ENCODE measurements at places on chromosomes 2 and 18. TPM values are rescaled to one million over a fixed set of nuclear protein-coding genes. Genes with fewer than 3 reads are reported as not detected.

- no peak for DNase-seq
These were observed 2.5 kb downstream of the MPPE1 start for GRCh38 chr18:11905613-11906012.

DNA sequence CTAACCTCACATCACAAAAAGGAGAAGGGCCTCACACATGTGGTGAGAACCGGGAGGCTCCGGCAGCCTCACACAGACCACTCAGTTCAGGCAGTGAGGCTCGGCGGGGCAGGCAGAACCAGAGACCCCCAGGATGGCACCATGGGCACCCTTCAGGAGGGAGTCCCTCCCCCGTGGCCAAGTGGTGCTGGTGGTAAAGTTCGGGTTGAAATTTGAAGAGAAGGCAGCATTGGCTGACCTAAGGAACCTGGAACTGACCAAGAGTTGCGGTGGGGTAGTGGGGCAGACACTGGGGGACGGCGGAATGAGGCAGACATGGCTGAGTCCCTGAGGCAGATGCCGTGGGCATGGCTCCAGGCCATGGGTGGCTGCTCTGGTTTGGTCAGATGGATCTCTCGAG, 239.3 kb upstream of the MYT1L start:
- peak; percentile 38 for DNase-seq

HAAO gene
- total RNA-seq, result 14.1 TPM

GRCh38 chr18:63677500-63678225, 16.0 kb upstream of the SERPINB3 start:
- DNase-seq, result no peak

- no peak for DNase-seq
These were observed 12.1 kb upstream of the C18orf32 start for GRCh38 chr18:49499046-49499637.

DNA sequence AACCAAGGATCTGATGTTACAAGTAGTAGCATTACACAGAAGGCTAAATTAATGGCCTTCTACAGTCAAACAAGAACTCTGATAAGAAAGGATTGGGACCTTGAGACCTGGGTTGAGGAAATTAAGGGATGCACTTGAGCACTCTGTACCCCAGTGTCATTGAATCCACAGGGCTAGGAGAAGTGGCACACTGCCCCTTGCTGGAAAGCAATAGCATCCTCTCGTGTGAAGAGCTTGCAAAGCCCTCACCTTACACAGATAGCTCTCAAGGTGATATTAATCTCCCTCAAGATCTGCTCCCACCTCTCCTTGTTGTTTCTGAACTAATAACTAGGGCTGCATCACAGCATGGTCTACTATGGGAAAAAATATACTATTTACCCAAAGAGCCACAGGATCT, 26.5 kb upstream of the CHST9 start:
- no peak for DNase-seq

SALL3 gene
- 0.44 TPM for total RNA-seq

GRCh38 chr18:47680488-47680887, 250.0 kb downstream of the SMAD2 start:
- DNase-seq, result no peak

GRCh38 chr2:204650611-204651010, 105.3 kb downstream of the PARD3B start:
- DNase-seq, result no peak

CAPN14 gene
- total RNA-seq, result 0.62 TPM

- DNase-seq, result no peak
These were observed 140.8 kb upstream of the ZEB2 start for GRCh38 chr2:144660518-144661316.

VSNL1 gene
- 0.39 TPM for total RNA-seq

GRCh38 chr2:158500333-158500732, 43.6 kb downstream of the PKP4 start:
- no peak for DNase-seq

DSEL gene
- total RNA-seq, result 6.3 TPM

ABCB11 gene
- total RNA-seq, result 0.18 TPM

DNA sequence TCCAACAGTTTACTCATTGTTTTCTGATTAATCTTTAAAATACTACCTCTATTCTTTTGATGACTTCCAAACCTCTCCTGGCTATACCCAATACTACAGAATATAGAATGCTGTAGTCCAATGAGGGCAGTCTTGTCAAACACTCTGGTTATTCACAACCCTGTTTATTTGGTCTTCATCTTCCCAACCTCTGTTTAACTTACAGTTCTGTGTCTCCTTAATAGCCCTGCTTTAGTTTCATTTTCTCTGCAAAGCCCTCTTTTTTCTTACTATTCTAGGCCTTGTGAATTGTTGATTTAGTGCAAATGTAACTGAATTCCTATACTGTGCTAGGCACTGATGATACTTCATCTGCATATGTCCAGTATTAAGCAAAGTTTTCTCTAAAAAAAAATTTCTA, 40.0 kb downstream of the ACVR2A start:
- no peak for DNase-seq

MTCL1 gene
- 150 TPM for total RNA-seq

DNA sequence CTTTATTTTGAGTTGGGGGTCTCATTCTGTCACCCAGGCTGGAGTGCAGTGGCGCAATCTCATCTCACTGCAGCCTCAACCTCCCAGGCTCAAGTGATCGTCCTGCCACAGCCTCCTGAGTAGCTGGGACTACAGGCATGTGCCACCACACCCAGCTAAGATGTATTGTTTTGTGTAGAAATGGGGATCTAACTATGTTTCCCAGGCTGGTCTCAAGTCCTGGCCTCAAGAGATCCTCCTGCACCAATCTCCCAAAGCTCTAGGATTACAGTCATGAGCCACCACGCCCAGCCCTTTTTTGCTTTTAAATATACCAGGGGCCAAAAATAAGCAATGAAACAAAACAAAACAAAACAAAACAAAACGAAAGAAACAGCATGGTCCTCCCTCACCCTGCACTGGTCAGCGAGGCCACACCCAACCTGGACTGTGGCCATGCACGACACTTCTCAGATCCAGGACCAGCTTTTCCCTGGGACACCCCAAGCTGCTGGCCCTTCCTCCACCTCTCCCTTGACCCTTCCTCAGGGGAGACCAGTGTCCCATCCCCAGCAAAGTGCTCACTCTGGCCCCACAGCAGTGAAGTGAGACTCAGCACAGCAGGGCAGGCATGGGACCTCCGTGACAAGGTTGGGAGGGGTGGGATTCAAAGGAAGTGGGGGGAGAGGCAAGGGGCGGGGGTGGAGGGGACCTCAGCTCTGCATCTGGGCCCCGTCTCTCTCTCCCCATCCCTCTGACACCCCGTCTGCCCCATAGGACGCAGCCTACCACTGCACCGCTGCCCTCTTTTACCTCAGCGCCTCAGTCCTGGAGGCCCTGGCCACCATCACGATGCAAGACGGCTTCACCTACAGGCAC, 23.5 kb downstream of the MAL start:
- DNase-seq, result no peak

REG3A gene
- total RNA-seq, result not detected

DNA sequence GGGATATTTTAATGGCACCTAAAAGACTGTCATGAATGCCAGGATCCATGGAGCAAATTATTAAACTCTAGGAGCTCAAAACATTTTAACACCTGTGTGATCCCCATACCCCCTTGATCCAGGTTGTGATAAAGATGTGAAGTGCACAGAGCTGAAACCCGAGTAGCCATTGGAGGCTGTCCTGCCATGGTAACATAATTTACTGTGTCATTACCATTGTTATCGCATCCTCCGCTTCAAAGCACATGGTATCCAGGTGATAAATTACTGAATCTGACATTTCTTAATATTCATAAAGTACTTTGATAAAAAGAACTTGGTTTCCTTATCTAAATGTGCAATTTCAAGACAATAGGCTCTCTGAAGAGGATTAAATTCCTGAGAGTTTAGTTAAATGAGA, 109.3 kb downstream of the CHST9 start:
- no peak for DNase-seq

DNA sequence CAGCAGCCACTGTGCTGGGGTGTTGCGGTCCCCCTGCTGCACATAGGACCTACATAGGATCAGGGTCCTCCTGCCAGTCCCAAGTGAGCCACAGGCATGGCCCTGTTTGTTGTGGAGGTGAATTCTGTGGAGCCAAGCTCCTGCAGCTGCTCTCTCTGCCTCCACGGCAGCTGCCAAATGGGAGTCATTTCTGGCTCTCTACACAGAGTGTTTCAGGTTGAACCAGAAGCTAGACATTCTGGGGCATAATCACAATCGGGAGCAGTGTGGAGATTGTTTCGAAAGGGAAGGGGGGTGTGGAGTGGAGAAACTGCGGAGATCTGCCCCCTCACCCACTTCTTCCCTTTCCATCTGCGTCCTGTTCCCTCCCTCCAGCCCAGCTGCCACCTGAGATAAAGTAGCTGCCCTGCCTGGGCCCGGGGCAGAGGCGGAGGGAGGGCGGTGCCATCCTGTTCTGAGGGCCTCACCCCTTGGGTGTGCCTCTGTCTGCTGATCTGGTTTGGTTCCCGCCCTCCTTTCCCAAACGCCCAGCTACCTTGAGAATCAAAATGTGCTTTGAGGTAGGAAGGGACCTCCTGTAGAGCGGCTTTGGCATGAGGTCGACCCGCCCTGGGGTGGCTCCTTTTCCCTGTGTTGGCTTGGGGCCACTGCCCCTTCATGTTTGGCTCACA, 139.4 kb downstream of the WDSUB1 start:
- peak; percentile 58 for DNase-seq

DNA sequence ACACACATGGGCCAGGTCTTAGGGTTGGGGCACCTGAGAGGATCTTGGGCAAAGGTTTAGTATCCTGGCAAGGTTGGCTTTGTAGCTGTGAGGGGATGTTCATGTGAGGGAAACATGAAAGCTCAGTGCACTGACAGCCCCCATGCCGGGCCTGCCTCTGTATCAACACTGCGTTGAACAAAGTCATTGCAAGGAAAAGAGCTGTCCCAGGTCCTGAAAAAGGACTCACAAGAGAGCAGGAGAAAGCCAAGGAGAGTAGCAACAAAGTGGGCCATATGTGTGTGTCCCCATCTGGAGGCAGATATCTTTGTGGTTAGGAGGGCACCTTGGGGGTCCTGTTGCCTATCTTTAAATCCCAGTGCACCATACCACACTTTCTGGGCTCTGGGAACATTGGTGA, 237.8 kb upstream of the THSD7B start:
- no peak for DNase-seq

- DNase-seq, result peak; percentile 46
These were observed 36.2 kb downstream of the EIF2AK3 start for GRCh38 chr2:88590998-88591613.
